ENCODE measurements at places on chromosomes 2 and 18. TPM values are rescaled to one million over a fixed set of nuclear protein-coding genes. Genes with fewer than 3 reads are reported as not detected.

Gene COL3A1
- total RNA-seq: not detected

Gene ACVR1C
- 0.99 TPM for total RNA-seq

Gene NTSR2
- not detected for total RNA-seq

Gene SCN7A
- not detected for total RNA-seq

Gene SP3
- total RNA-seq: 84.7 TPM

GRCh38 chr18:11653521-11653920 is 35.5 kb upstream of the GNAL start:
- no peak overlapping the region for H3K4me3 ChIP-seq
- no peak for DNase-seq
- no peak overlapping the region for H3K27ac ChIP-seq
- H3K36me3 ChIP-seq: peaks cover 2% of the 10 kb centered on the region

- peaks cover 50% of the 10 kb centered on the region for H3K36me3 ChIP-seq
- no peak overlapping the region for H3K4me3 ChIP-seq
- DNase-seq: no peak
These were observed 14.8 kb downstream of the SP110 start for GRCh38 chr2:230205034-230205433.

DNA sequence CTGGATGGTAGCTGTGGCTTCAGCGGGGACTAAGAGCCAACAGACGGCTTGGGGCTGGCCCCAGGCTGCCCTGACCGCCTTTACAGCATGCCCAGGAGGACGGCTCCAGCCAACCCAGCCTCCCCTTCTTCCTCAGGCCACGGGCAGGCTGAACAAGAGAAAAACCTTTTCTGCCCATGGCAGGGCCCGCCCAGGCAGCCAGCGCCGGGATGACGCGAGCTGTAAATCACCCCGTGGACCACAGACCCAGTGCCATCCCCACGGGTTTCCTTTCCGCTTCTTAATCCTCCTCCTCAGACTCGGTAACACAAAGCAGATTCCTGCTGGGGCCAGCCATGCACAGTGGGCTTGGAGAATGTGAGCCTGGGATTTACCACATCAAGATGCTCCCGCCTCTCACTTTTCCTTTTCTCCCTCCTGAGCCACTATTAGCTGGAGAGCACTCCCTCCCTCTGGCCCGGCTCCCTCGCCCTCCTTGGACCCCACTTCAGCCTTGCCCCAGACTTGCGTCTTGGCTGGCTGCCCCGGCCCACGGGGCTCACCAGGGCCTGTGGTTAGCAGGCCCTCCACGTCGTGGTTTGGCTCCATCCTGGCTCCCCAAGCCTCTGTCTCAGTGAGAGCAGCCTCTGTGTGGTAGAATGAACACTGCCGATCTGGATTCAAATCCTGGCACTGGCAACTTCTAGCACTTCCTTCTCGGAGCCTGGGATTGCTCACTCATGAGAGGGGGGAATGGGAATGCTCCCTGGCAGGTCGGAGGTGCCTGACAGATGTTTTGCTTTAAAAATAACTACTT is 31.4 kb downstream of the ATOH8 start:
- peaks cover 2% of the 10 kb centered on the region for H3K4me1 ChIP-seq
- peak overlapping the region; percentile 48 for H3K27ac ChIP-seq
- H3K4me3 ChIP-seq: no peak overlapping the region
- no peaks in the 10 kb centered on the region for H3K36me3 ChIP-seq
- no peaks in the 10 kb centered on the region for H3K27me3 ChIP-seq

DNA sequence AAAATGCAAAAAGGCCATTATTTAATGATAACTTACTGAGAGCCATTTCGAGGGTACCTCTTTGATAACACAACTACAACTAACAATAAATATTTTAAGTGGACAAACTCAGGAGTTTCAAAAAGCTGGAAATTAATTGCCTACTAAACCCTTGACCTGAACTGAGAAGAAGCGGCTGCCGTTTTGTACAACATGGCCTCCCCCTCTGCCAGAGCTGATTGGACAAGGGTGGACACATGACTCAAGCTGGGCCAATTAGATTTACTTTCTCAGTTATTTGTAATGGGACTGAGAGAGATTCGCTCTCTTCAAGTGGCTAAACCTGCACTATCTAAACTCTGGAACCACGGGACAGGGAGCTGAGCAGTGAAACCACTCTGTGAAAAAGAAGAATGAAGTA is 135.9 kb upstream of the SERPINE2 start:
- DNase-seq: no peak
- no peak overlapping the region for H3K4me3 ChIP-seq
- peaks cover 6% of the 10 kb centered on the region for H3K27me3 ChIP-seq
- no peak overlapping the region for H3K27ac ChIP-seq
- H3K4me1 ChIP-seq: no peaks in the 10 kb centered on the region
